ENCODE measurements at places on chromosomes 5 and 9.
A peak's percentile ranks its signal among the peaks of the same experiment; 100 is the strongest.

DNA sequence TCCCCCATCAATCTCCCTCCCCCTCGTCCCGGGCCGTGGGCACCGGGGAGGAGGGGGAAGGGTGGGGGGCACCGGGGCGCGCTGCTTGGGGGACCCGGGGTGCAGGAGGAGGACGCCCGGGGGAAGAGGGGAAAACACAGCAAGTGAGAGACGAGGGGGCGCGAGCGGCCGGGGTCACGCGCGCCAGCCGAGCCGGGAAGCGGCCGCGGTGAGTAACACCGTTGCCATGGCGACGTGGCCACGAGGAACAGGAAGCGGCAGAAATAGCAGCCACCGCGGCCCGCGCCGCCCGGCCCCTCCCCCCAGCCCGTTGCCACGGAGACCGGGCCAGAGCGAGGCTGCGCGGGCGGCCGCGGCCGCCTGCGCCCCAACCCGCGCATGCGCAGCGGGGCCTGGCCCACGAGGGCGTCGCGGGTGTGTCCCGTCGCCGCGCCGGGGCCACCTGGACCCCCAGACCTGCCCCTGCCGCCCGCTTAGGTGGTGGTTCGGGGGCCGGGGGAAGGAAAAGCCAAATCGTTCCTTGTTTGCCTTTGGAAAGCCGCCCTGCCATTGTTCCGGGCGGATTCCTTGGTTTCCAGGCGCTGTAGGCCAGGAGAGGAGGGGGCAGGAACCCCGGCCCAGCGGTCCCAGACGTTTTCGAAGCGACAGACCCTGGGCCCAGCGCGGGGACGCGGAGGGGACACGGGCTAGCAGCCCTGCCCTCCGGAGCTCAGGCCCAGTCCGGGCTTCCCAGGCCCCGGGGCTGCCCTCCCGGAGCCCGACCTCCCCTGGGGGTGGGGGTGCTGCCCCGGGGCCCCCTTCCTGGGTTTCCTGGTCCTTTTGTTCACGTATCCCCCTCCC is 207.1 kb downstream of the C9orf50 start:
- peak overlapping the region; percentile 100 for H3K27ac ChIP-seq

DNA sequence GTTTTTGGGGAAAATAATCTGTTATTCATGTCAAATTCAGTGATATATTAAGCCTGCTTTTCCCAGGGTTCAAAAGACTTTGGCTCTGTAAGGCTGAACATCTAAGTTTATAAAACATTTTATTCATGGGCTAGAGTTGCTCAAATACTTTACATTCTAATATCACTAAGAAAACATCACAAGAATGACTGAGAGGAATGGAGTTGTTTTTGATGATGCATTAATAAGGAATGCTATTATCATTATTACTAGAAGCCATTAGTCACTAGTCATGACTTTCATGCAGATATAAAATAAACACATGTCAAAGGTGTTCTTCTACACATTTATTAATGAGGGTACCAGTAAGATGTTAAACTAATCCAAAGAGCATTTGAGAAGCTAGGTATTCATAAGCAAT is 185.5 kb upstream of the KCNN2 start:
- H3K4me3 ChIP-seq, result no peak overlapping the region
- H3K36me3 ChIP-seq, result no peaks in the 10 kb centered on the region
- no peak for DNase-seq
- no peaks in the 10 kb centered on the region for H3K4me1 ChIP-seq
- H3K27me3 ChIP-seq, result no peaks in the 10 kb centered on the region

DNA sequence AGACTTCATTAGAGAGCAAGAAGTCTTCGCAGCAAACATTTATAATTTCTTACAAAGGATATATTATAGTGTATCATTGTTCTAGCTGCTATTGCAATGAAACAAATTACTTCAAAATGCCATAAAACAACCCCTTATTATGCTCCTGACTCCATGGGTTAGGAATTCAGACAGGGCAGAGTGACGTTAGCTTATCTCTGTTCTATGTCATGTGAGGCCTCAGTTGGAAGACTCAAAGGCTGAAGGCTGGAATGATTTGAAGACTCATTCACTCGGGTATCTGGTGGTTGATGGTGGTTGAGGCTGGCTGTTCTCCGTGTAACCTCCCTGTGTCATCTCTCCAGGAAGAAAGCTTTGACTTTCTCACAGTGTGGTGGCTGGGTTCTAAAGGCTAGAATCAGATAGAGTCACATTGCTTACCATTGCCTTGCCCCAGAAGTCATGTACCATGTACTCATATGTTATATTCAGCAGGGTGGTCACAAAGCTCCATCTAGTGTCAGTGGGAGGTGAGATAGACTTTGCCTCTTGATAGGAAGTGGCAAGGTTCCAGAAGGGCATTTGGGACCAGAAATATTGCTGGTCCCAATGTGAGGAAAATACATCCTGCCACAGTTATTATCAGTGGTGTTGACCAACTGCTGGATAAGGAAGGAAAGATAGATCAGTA is 226.9 kb downstream of the TMEM38B start:
- no peaks in the 10 kb centered on the region for H3K4me1 ChIP-seq
- H3K27ac ChIP-seq, result no peak overlapping the region
- H3K4me3 ChIP-seq, result no peak overlapping the region
- DNase-seq, result no peak
- H3K36me3 ChIP-seq, result no peaks in the 10 kb centered on the region
- H3K27me3 ChIP-seq, result no peaks in the 10 kb centered on the region

DNA sequence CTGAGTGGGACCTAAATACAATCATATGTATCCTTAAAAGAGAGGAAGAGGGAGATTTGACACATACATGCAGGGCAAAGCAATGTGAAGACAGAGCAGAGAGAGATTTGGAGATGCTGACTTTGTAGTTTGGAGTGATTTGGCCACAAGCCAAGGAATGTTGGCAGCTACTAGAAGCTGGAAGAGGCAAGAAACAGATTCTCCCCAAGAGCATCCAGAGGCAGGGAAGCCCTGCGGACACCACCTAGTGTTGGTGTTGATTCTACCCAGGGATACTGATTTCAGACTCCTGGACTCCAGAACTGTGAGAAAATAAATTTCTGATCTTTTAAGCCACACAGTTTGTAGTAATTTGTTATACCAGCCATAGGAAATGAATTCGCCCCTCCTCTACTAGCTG is 64.9 kb upstream of the OSMR start:
- no peak overlapping the region for H3K4me3 ChIP-seq
- no peak overlapping the region for H3K27ac ChIP-seq
- no peaks in the 10 kb centered on the region for H3K4me1 ChIP-seq
- no peaks in the 10 kb centered on the region for H3K36me3 ChIP-seq

DNA sequence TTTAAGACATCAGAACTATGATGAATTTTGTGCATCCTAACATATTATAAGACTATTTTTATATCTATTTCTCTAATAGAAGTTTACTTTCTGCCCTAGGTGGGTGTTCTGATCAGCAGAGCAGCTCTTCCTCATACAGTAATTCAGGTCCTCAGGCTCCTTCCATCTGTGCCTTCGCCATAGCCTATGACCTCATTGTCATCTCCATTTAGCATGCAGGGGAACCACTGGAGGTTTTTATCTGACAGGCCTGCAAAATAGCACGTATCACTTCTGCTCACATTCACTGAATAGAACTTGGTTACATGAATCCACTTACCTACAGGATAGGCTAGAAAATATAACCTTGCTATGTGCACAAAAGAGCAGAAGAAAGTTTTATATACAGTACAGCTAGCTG is 159.4 kb upstream of the CCNH start:
- no peak overlapping the region for H3K27ac ChIP-seq
- no peaks in the 10 kb centered on the region for H3K27me3 ChIP-seq
- H3K4me1 ChIP-seq, result no peaks in the 10 kb centered on the region
- no peak overlapping the region for H3K4me3 ChIP-seq

GRCh38 chr5:122999947-123000563 is 36.5 kb downstream of the PPIC start:
- H3K4me3 ChIP-seq, result no peak overlapping the region
- no peaks in the 10 kb centered on the region for H3K36me3 ChIP-seq
- H3K27ac ChIP-seq, result no peak overlapping the region
- no peaks in the 10 kb centered on the region for H3K27me3 ChIP-seq

Measured in natural killer cell (primary cell).